ENCODE measurements at places on chromosomes 1 and 21.
A peak's percentile ranks its signal among the peaks of the same experiment; 100 is the strongest.

DNA sequence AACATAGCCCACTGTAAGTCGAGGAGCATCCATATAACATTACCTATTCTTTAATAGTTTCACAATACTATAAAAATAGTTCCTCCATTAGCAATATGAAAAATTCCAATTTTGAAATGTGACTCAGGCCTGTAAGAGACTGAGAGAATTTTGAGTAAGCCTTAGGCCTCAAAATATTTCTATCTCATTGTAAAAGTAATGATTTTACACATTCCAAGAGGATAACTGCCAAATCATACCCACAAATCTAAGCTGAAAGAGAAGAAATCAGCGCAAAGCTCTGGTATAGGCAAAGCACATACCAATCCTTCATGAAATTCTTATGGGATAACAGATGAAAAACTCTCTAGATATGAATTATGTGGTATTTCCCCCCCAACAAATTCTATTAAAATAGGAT, 144.1 kb downstream of the CDC42BPA start:
- DNase-seq: peak; percentile 31

- peak; percentile 93 for DNase-seq
These were observed 690 bp downstream of the EPS8L3 start for GRCh38 chr1:109762821-109763645.

- DNase-seq: no peak
These were observed 3.6 kb downstream of the XKR8 start for GRCh38 chr1:27963393-27963792.

- DNase-seq: no peak
These were observed 25.9 kb upstream of the MYOCOS start for GRCh38 chr1:171596119-171596518.

- no peak for DNase-seq
These were observed 186.9 kb upstream of the VAMP3 start for GRCh38 chr1:7584157-7584556.

DNA sequence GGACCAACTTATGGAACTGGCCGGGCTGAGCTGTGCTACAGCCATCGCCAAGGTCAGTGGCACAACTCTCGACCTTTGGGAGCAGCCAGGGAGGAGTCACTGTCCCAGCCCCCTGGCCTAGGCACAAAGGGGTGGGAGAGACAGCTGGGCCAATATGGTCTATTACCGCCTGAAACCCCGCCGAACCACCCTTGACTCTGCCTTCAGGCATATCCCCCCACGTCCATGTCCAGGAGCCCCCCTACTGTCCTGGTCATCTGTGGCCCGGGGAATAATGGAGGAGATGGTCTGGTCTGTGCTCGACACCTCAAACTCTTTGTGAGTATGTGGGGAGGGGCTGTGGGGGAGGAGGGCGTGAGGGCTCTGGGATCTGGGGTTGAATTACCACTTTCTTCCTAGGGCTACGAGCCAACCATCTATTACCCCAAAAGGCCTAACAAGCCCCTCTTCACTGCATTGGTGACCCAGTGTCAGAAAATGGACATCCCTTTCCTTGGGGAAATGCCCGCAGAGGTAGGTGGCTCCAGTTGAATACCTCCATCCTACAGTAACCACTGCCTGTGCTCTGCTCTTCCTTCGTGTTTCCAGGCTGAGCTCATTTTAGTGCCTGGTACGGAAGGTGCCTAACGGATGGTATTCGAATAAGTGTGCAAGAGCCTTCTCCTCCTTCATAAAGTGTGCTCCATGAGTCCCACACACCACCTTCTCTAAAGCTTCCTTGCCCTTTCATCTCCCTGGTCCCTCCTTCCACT, 758 bp downstream of the NAXE start:
- DNase-seq: no peak

DNA sequence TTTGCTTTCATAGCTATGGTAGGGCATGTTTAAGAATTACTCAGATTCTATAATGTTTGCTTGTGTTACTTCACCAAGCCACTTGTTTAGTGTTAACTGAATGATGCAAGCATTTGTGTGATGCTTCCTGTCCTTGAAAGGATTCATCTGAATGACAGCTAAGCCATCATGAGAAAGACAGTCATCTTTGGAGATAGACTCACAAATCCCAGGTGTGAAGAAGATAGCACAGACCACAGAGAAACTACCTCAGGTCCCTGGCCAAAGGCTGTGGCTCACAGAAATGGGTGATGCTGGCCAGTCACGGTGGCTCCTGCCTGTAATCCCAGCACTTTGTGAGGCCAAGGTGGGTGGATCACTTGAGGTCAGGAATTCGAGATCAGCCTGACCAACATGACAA, 321.4 kb downstream of the DPYD start:
- DNase-seq: no peak

DNA sequence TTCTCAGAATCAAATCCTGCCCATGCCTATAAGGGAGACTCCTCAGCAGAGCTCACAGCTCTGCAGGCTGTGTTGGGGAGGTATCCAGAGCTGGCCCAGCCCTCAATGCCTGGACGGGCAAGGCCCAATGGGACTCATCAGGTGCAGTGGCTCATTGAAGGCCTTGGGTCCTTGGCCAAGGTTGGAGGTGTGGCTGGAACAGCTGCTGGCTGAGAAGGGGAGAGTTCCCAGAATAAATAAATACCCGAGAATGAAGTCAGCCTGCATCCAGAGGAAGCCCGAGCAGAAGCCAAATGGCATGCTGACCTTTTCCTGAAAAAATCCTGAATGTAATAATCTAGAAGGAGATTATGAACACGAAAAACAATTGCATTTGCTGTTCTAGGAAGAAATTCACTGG, 25.2 kb upstream of the IKBKE start:
- DNase-seq: peak; percentile 21

DNA sequence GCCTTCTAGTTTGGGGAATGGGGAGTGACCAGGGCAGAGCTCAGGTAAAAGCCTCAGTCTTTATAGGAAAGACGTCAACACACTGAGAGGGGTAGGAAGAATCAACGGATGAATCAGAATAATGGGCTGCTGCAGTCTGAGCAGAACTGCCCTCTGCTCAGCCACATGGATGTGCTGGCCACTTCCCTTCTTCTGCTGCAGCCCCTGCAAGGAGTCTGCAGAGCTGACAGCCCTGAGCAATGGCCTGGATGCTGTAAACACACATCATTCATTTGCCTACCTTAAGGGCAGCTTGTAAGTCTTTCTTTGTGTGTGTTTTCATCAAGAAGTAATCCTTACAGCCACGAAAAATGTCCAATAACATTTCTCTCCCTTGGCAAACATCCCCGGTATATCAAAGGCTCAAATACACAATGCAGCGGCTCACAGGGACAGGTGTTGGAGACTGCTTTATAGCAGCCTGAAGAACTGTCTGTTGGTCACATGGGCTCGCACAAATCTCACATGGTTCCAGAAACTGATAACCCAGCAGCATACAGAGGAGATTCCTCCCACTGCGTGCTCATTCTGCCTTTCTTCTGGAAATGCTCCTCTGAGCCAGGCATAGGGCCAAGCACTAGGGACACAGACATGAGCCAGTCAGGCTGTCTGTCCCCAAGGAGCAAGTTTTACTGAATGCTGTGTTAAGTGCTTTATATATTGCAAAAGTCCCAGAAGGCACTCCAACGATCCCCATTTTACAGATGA, 110.1 kb downstream of the HMGB4 start:
- DNase-seq: no peak

- DNase-seq: no peak
These were observed 64.8 kb downstream of the SYF2 start for GRCh38 chr1:25167269-25168192.

Measured in fibroblast of pulmonary artery (primary cell).